PC-3 (cell line): ENCODE measurements at places on chromosomes 6 and 20. TPM values are rescaled to one million over a fixed set of nuclear protein-coding genes. Genes with fewer than 3 reads are reported as not detected.

DNA sequence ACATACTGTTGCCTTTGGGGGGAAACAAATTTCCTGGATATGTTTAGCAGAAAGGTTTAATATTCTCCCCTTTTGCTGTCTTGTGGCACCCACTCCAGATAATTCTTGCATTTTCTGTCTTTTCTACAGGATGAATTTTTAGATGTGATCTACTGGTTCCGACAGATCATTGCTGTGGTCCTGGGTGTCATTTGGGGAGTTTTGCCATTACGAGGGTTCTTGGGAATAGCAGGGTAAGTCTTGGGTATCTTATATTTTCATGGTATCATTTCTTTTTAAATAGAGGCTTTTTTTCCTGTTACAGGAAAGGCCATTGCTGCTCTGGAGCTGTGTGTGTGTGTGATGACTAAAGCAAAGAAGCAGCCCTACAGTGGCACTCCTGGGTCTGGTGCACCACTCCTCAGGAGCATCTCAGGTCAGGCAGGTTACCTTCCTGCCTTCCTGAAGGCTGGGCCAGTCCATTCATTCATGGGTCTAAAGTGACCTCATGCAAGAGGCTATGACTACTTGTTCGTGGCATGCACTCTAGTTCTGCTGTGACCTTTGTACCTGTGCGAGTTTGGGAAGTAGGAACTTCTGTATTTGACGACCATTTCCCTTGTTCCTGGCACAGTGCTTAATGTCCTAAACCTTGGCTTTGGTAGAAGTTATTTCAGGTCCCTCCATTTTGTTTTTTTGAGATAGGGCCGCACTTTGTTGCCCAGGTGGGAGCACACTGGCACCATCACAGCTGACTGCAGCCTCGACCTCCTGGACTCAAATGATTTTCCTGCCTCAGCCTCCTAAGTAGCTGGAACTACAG is 2.2 kb downstream of the RAB5IF start:
- peak; percentile 58 for DNase-seq
- H3K27me3 ChIP-seq, result no peaks in the 10 kb centered on the region
- peaks cover 17% of the 10 kb centered on the region for H3K4me1 ChIP-seq

GRCh38 chr6:111096246-111096645 is 8.9 kb downstream of the SLC16A10 start:
- no peaks in the 10 kb centered on the region for H3K36me3 ChIP-seq
- H3K4me3 ChIP-seq, result no peak overlapping the region
- H3K4me1 ChIP-seq, result no peaks in the 10 kb centered on the region
- H3K27me3 ChIP-seq, result no peaks in the 10 kb centered on the region
- peak; percentile 57 for DNase-seq

DNA sequence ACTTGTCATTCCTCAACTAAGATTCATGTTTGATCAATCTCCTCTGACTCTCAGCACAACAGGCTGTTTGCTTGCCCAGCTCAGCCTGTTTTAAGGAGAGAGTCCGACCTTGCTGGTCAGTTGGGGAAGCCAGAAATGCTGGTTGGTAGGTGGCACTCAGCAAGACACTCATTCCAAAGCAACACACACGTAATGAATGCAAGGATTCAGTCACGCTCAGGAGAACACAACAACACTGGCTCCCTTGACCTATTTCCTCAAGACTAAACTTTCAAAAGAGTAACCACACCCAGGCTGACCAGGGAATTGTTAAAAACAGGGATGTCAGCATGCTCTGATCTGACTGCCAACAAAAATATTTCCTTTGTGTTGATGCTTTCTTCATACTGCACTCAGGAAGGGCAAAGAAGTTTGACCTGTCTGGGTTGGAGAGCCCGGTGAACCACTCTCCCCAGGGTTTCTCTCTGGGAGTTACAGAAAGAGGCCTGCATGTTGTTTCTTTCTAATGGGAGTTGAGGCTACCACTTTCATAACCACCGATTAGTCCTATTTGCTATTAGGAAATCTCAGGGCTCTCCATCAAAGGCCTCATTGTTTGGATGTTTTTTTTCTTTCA is 25.6 kb upstream of the PREP start:
- H3K4me3 ChIP-seq, result no peak overlapping the region
- H3K4me1 ChIP-seq, result peaks cover 42% of the 10 kb centered on the region
- no peaks in the 10 kb centered on the region for H3K27me3 ChIP-seq
- peak overlapping the region; percentile 69 for H3K27ac ChIP-seq

DNA sequence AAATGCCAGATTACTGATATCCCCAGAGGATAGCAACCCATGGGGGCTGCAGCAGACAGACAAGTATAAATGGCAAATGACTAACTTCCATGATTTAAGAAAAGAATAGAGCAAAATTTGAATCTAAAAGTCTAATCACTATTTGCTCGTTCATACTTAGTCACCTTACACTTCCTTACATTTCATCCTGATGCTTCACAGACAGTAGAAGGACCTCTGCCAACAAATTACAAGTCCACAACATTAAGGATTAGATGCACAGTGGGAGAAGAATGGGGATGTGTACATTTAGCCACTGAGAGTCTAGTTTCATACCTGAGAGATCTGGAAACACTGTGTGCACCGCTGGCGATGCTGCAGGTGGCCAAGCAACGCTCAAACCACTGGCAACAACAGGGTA is 72.4 kb downstream of the FYN start:
- no peak overlapping the region for H3K27ac ChIP-seq
- H3K4me1 ChIP-seq, result peaks cover 54% of the 10 kb centered on the region
- H3K27me3 ChIP-seq, result no peaks in the 10 kb centered on the region
- H3K4me3 ChIP-seq, result no peak overlapping the region
- H3K36me3 ChIP-seq, result no peaks in the 10 kb centered on the region

DNA sequence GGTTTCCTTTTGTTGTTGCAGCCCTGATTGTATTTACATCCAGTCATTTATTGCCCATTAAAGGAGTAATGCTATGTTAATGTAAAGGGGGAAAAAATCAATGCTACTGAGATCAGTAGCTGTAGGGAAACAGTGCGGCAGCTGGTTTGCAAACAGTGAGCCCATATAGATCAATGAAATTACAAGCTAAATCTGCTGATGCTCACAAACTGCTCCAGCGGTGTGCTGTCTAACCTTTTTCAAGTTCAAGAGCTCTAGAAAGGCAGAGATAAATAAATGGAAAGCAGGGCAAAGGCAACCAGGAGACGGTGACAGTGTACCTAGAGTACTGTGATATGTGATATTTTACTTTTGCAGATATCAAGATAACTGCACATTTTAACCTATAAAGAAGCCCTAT is 449.0 kb upstream of the MMS22L start:
- H3K27me3 ChIP-seq, result no peaks in the 10 kb centered on the region; the same call in 1 of the 2 replicates
- H3K36me3 ChIP-seq, result no peaks in the 10 kb centered on the region
- DNase-seq, result no peak
- no peak overlapping the region for H3K27ac ChIP-seq

DNA sequence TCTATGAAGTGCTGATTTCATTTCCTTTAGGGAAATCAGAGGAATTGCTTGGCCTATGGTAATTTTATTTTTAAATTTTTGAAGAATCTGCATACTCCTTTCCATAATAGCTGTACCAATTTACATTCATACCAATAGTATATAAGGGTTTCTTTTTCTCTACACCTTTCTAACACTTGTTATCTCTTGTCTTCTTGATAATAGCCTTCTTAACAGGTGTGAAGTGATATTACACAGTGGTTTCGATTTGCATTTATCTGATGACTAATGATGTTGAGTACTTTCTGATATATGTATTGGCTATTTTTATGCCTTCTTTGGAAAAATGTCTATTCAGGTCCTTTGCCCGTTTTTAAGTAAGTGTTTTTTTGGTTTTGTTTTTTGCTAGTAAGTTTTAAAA is 40.8 kb downstream of the SMAP1 start:
- no peaks in the 10 kb centered on the region; the same call in 1 of the 2 replicates for H3K4me1 ChIP-seq
- H3K36me3 ChIP-seq, result no peaks in the 10 kb centered on the region
- H3K27me3 ChIP-seq, result no peaks in the 10 kb centered on the region
- DNase-seq, result no peak

GRCh38 chr20:33095249-33095648 is 15.8 kb downstream of the BPIFB4 start:
- H3K27me3 ChIP-seq, result 0 out of 2 replicates have a peak, but pooled peaks cover 3% of the 10 kb centered on the region
- no peaks in the 10 kb centered on the region for H3K4me1 ChIP-seq
- H3K27ac ChIP-seq, result no peak overlapping the region
- DNase-seq, result no peak
- no peak overlapping the region for H3K4me3 ChIP-seq

DNA sequence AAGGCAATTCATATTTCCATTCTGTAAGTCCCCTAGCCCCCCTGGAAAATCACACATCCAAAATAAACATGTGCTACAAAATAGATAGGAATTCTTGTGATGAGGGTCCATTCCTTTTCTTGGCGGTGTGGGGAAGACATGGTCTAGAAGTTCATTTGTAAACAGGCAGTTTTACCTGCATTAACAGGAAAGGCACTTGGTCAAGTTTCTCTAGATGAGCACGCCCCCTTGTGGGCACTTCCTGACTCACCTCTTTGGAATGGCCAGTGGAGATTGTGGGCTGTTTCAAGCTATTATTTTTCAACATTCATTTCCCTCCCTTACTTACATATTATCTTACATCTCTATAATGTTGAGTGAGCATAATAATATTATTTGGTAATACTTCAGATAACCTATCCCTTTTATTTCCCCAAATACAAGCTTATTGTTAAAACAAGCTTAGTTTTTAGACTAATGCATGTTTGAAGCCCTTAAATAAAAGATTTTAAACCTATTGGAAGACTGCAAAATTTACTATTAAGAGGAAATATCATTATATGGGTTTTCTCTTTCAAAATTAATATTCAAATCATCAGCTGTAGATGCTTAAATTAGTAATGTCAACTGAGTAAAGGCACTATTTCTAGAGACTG is 92.1 kb downstream of the TASP1 start:
- no peak overlapping the region for H3K27ac ChIP-seq
- no peak overlapping the region for H3K4me3 ChIP-seq
- no peaks in the 10 kb centered on the region for H3K36me3 ChIP-seq
- H3K27me3 ChIP-seq, result no peaks in the 10 kb centered on the region
- peak; percentile 93 for DNase-seq
- H3K4me1 ChIP-seq, result peaks cover 7% of the 10 kb centered on the region

- H3K4me3 ChIP-seq, result no peak overlapping the region
- H3K27me3 ChIP-seq, result peaks cover 12% of the 10 kb centered on the region; the same call in 1 of the 2 replicates
- DNase-seq, result no peak
Observed at GRCh38 chr20:33251496-33251895, 15.7 kb downstream of the BPIFA1 start.

DNA sequence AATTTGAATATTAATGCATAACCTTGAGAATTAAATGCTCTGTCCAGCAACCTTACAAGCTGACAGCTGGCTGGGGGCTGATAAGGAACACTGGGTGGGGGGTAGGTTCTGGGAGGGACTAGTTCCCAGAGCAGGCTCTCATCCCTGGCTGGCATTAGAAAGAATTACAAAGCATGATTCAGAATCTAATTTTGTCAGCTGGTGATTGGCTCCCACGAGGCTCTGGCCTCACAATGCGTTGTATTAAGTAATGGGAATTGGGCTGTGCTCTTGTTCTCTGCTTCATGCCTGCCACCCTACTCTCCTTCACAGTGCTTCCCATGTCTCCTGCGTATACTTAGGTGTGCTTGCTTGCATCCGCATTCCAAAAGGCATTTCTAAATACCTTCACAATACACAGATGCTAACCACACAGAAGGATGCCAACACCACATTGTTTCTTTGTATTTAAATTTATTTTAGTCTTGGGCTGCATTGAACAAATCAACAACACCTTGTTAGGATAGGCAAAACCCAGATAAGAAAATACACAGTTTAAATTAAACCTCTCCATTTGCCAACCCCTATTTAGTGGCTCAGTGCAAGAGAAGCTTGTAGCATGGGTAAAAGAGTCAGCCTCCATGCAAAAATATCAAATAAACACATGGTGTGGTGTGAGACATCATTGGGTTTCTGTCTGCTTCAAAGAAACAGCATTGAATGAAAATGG is 434.5 kb upstream of the JAG1 start:
- DNase-seq, result no peak
- H3K27ac ChIP-seq, result no peak overlapping the region
- H3K27me3 ChIP-seq, result no peaks in the 10 kb centered on the region
- no peak overlapping the region for H3K4me3 ChIP-seq
- H3K4me1 ChIP-seq, result peaks cover 19% of the 10 kb centered on the region

DNA sequence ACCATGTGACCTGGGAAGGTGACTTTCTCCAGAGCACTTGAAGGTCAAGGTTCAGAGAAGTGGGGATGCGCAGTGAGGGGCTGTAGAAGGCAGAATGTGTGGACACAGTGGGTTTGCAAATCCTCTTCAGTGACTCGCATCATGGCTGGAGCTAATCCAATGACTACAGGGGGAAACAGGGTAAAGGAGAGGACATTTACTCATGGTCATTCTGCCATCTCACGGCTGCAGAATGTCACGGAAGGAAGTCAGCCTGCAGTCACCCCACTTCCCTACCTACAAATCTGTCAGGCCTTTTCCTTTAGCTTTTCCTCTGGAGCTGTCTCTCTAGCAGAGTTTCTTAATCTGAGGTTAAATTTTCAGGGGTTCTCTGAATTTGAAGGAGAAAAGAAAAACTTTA is 337.6 kb downstream of the CDC5L start:
- peaks cover 5% of the 10 kb centered on the region for H3K4me1 ChIP-seq
- no peak overlapping the region for H3K27ac ChIP-seq
- peak; percentile 42 for DNase-seq
- no peaks in the 10 kb centered on the region for H3K27me3 ChIP-seq

- H3K27me3 ChIP-seq, result no peaks in the 10 kb centered on the region
- H3K4me1 ChIP-seq, result peaks cover 34% of the 10 kb centered on the region
- no peak overlapping the region for H3K27ac ChIP-seq
- H3K36me3 ChIP-seq, result no peaks in the 10 kb centered on the region
Observed at GRCh38 chr6:35300848-35301247, 3.2 kb downstream of the DEF6 start.

DNA sequence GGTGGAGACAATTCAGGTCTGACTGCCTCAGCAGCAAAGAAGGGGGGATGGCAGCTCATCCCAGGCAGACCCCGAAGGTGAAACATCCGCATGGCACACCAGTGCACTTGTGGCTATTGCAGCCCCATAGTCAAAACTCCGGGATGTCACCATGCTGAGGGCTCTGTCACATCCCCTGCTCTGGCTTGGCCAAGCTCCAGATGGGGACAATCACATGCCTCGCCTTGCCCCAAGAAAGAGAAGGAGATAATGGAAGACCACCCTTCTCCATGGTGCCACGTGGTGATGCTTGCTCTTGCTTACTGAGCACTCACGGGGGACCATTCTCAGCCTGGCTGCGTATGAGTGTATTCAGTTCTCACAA is 60.2 kb downstream of the RBM38 start:
- H3K36me3 ChIP-seq, result no peaks in the 10 kb centered on the region
- H3K27me3 ChIP-seq, result no peaks in the 10 kb centered on the region
- peaks cover 20% of the 10 kb centered on the region for H3K4me1 ChIP-seq
- no peak overlapping the region for H3K4me3 ChIP-seq
- no peak for DNase-seq

GRCh38 chr6:20681243-20681684 is 147.0 kb downstream of the CDKAL1 start:
- no peak for DNase-seq
- H3K4me3 ChIP-seq, result no peak overlapping the region
- H3K4me1 ChIP-seq, result no peaks in the 10 kb centered on the region
- H3K27ac ChIP-seq, result no peak overlapping the region

- no peaks in the 10 kb centered on the region for H3K36me3 ChIP-seq
- DNase-seq, result peak; percentile 58
- no peak overlapping the region for H3K27ac ChIP-seq
- H3K27me3 ChIP-seq, result no peaks in the 10 kb centered on the region
- no peak overlapping the region for H3K4me3 ChIP-seq
Observed at GRCh38 chr20:51811042-51811355, 8.7 kb upstream of the SALL4 start.

Gene TSPYL4
- total RNA-seq, result 8.0 and 10.1 TPM in 2 replicates

Gene AVP
- not detected in 2 replicates for total RNA-seq

Gene OXT
- total RNA-seq, result not detected in 2 replicates

Gene SLC2A10
- total RNA-seq, result 9.6 and 10.8 TPM in 2 replicates

Gene NNAT
- total RNA-seq, result not detected in 2 replicates

Gene RIPPLY2
- total RNA-seq, result not detected in 2 replicates

Gene KIF13A
- total RNA-seq, result 21.3 and 27.1 TPM in 2 replicates

Gene ISM1
- total RNA-seq, result not detected in 2 replicates

Gene ZNF334
- total RNA-seq, result 0.52 and 0.58 TPM in 2 replicates

Gene BPIFB2
- total RNA-seq, result not detected in 2 replicates
